ENCODE measurements at places on chromosomes 13 and 19.

DNA sequence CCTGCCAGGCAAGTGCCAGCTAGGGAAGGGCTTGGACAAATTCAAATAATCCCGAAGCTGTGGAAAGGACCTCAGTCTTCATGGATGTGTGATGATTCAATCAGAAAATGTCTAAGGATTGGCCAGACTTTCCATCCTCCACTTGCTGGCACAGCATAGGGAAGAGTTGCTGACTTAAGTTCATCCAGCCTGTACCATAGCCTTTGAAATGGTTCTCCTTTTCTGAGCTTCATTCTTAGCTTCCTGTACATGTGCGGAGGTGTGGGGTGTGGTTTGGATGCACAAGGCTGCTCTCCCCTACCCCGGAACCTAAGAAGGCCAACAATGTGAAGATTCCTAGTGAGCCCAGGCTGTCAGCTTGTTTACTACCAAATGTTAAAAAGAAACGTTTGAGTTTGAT, 959 bp upstream of the IGFL3 start:
- DNase-seq = no peak

GRCh38 chr19:7257148-7258040, 36.8 kb downstream of the INSR start:
- DNase-seq = no peak

DNA sequence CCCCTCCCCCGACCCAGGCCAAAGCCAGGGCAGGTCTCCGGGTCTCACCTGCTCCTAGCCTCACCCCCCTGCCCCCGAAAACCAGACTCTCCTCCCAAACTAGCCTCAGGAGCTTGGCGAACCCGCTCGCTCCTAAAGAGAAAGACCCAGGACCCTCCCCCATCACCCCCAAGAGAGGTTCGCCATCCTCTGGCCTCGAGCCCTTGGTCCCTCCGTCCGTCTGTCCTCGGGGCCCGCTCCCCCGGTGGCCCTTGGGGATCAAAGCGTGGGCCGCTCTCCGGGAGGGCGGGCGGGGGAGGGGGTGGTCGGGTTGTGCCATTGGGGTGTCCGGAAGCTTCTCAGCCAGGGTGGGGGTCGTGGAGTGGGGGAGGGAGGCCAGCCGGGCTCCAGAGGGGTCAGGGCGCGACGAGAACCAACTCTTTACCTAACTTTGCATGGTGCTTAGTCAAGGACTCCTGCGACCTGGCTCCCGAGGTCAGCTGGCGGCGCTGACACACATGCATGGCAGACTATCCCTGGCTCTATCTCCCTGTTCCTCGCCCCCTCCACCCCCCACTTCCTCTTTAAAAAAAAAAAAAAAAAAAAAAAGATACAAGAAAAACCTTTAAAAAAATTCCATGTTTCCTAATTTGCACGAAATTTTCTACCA, 15.6 kb downstream of the SMIM24 start:
- DNase-seq = no peak

DNA sequence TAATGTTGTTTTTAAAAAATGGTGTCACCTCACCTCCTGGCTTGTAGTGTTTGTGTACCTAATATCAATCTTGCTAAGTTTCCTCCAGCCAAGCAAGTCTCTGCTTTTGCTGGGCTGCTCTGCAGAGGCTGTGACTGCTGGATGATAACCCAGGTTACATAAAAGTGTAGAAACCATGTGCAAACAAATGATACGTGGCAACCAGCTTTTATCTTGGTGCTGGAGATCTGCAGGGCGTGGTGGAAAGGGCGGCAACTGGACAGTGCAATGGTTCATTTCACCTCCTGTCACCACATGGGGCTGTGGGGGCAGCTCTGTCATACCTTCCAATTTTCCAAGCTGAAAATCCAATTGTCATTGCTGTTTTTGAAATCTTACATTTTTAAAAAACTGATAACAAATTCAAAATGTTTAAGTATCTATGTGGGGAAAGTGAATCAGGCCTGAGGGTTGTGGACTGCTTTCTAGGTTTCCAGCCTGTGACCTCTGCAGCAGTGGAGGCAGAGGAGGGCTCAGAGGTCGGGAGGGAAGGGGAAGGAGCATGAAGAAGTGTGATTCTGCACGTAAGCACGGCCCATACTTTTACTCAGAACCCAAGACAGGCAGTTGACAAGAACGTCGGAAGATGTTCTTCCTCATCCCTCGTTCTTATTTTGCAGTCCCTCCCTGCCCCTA, 9.7 kb downstream of the GPR42 start:
- no peak for DNase-seq

- DNase-seq = no peak
These were observed 523.0 kb downstream of the MYO16 start for GRCh38 chr13:109152311-109152820.

- DNase-seq = no peak
These were observed 504.3 kb upstream of the ATXN8OS start for GRCh38 chr13:69603144-69603853.

GRCh38 chr13:106581225-106581624, 13.3 kb upstream of the ARGLU1 start:
- no peak for DNase-seq

DNA sequence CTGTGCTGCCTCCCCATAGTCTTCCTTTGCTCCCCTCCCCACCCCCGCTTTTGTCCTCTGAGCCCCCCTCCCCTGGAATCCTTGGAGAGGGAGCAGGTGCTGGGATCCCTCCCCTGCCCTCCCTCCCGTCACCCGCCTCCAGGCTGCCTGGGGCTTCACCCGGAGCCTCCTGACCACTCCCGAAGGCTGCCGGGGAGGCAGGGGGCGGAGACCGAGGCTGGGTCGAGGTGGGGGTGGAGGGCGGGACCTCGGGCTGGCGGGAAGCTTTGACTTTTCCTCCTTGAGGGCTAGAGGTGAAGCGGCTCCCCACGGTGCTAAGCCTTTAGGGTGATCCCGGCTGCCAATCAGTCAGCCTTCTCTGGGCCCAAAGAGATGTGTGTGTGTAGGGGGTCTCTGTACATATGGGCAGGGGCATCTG, 1.5 kb downstream of the KMT5C start:
- peak; percentile 14 for DNase-seq

GRCh38 chr13:77691871-77692270, 5.6 kb upstream of the SLAIN1 start:
- DNase-seq = no peak

DNA sequence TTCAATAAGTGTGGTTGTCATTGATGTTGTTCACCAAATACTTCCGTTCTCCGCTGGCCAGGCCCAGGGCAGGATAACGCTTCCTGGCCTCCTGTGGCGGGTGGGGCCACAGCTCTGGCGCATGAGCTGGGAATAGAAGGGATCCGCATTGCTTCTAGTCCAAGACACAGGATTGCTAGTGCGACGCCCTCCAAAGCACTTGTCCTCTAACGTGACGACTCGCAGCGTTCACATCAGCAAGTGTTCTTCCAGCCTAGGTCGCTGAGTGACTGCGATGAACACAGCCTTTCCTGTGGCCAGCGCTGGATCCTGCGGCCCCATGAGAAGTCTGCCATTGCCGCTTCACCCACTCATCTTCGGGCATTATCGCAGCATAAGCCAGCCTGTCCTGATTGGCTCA, 39.4 kb downstream of the VSTM2B start:
- no peak for DNase-seq

DNA sequence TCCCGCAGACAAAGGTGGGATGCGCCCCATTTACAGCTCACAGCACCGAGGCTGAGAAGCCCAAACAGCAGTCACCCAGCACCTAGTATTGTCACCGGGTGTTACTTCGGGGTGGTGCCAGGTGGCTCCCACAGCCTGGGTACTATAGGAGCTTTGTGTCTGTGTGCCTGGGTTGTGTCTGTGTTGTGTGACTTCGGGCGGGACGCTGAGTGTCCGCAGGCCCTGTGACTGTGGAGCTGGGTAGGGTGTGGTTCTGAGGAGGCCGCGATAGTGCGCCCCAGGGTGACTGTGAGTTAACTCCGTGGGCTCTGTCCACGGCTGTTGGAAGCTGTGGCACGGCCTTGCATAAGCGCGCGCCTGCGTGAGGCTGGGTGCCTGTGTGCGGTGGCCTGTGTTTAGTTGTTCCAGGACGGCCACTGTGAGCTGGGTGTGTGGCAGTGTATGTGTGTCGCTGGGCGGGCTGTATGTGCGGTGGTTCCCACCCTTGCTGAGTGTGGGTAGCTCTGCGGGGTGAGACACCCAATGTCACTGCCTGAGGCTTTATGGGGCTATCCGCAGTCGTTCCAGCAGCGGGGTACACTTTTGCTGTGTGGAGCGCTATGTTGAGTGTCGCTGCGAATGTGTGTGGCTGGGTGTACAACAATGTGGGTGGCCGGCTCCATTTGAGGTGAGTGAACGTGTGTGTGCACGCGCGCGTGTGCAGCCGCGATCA, 559 bp upstream of the SSBP4 start:
- no peak for DNase-seq

- no peak for DNase-seq
These were observed 197.6 kb downstream of the DNAJC15 start for GRCh38 chr13:43220873-43221595.

DNA sequence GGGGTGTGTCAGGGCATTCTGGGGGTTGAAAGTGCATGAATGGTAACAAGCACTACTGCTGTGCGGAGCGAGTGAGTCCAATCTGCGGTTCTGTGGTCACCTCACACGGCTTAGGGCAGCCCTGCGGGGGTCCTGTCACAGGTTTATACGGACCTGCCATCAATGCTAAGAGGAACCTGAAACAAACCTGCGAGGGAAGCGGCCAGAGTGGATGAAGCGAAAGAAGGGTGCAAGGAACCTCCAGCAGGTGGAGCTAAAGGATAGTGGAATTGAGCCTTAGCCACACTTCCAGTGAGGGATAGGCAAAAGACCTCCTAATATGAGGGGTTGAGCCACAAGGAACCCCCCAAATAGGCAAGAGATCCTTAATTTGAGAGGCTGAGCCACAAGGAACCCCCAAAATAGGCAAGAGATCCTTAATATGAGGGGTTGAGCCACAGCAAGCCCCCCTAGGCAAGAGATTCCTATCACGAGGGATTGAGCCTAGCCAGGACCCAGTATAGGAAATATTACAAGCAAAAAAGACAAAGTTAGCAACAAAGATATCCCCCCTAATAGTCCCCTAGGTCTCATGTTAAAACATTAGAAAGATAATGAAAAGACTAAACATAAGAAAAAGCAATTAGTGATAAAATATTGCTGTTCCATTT, 6.3 kb upstream of the ZNF69 start:
- DNase-seq = no peak

- DNase-seq = no peak
These were observed 913.4 kb downstream of the SLITRK6 start for GRCh38 chr13:84885868-84886267.

DNA sequence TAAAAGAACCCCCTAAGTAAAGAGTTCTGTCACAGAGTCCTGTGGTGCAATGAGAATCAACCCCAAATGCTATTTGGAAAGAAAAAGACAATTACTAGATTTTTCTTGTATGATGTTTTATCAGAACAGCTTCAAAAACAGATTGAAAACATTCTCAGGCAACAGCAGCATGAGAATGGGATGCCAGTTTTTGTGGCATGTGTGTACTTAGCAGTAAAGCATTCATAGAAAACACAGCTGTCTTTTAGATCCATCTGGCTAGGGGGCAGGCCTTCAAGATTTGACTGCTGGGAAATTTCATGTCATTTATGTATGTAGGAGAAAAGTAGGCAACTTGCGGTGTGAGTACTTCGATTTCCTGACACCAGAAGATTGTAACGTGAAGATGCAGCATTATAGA, 170.5 kb upstream of the HTR2A start:
- no peak for DNase-seq

DNA sequence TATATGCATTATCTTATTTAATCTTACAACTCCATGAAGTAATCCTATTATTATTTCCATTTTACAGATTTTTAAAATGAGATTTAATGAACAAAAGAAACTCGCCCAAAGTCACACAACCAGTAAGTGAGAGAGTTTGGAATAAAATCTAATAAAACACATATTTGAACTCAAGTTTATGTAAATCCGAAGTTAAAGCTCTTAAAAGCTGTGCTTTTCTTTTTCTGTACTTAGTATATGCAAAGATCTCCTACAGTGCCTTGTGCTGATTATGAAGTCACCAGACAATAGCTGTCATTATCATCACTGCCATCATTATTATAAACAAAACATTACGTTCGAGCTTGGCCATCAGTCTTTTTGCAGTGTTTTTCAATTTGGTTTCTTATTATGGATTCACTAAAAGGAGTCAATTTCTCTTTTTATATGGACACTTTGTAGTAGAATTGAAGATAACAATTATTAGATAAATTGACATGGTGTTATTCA, 29.7 kb upstream of the ENOX1 start:
- no peak for DNase-seq

GRCh38 chr13:36310417-36311108, 12.9 kb upstream of the CCDC169 start:
- no peak for DNase-seq

GRCh38 chr19:33674626-33675367, 53.0 kb downstream of the CHST8 start:
- no peak for DNase-seq

DNA sequence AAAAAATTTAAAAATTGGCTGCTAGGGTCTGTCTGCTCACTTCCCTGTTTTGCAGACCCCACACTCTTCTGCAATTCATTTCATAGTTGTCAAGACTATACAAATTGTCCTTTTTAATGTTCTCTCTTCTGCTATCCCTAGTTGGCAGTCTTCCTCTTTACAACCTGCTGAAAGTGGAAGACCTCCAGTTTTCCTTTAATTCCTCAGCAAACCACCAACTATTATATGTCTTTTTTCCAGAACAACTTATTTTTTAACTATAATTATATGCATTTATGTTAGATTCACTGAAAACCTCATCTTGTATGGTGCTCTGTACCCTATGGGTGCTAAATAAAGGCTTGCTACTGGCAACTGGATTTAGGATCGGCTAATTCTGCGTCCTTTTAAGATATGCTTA, 1.1 kb upstream of the PHF11 start:
- no peak for DNase-seq

- no peak for DNase-seq
These were observed 209.8 kb downstream of the PCCA start for GRCh38 chr13:100298691-100299090.

GRCh38 chr13:79673310-79673992, 192.5 kb downstream of the NDFIP2 start:
- no peak for DNase-seq

DNA sequence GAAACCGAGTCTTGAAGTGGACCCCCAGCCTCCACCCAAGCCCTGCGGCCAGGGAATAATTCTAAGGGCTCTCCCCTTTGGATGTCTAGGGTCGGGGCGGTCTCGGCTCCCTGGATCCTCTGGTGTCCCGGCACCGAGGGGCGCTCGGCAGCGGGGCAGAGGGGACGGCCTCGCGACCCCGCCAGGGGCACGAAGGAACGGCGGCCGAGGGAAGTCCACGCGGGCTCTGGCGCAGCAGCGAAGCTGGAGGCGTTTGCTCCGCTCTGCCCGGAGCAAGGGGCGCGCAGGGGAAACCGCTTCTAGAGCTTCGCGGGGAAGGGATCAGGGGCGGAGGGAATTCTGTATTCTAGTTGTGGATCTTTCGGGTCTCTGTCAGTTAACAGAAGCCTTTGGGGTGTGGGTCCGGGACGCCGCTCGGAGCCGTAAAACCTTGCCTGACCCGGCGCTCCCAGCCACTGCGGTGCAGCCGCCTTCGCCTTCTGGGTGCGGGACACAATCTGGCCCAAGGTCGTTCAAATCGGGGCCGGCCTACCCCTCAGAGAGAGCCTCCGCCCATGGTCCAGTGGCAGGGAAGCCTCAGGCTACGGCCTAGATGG, 118.2 kb downstream of the KCNRG start:
- no peak for DNase-seq

Measured in skeletal muscle cell (primary cell).